Fibroblast of skin of left biceps (primary cell): ENCODE measurements at places on chromosomes 7 and 10.

GRCh38 chr10:66917104-66917503 is 8.7 kb upstream of the LRRTM3 start:
- no peak for DNase-seq

DNA sequence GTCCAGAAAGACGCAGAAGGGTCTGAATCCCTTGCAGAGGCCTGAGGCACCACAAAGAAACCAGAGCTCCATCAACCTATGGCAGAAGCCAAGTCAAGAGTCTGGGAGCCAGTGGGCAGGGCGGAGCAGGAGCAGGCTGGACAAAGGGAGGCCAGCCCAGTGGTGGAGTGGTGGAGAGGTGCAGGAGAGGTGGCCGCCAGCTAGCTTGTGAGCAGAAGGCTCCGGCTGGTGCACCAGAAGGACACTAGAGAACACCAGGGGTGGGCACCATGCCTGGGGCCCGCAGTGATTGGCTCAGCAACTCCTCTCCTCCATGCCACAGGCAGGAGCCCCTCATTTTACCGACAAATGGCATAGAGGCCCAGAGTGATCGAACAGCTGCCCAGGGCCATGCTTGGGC is 186.6 kb downstream of the GRID1 start:
- no peak for DNase-seq

GRCh38 chr10:49688920-49689319 is 9.5 kb downstream of the C10orf53 start:
- no peak for DNase-seq

- DNase-seq, result no peak
Measured at GRCh38 chr10:101029520-101030295, 1.2 kb downstream of the PDZD7 start.

DNA sequence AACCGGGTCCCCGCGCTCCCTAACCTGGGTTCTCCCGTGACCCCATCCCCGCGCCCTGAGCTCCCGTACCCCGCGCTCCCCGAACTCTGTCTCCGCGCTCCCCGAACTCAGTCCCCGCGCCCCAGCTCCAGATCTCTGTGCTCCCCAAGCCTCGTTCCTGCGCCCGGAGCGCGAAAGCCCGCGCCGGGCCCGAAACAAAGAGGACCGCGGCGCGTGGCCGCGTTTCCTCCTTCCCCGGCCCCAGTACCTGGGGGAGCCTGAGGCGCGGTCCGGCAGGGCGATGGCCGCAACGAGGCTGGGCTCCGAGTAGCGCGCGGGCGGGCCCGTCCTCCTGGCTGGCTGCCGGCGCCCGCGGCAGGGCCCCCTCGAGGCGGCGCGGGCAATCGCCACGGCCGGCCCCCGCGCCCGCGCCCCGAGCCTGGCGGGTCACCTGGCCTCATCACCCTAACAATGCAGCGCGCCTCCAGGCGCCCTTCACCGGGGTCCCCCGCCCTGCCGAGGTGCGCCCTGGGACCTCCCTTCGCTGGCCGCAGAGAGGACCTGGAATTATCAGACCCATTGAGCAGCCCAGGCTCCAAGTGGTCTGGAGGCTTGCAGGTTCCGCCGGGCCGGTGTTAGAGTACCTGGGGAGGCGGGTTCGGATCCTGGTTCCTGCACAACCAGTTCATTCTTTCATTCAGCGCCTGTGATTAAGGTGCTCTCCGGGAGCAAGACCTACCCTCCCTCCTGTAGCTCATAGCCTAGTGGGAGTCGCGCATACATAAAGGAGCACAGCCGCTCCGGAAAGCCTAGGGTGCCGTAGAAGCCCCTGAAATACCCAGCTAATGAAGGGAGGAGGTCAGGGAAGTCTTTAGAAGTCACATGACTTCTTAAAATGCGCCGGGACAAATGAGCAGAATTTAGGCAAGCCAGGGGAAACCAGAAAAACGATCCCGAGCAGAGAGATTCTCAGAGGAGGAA is at the start of gene TNS3:
TSS of gene TNS3 (minus strand) at position 308 of the 960 bp plus-strand sequence. CDS start 142,475 bp downstream, outside the sequence.
- no peak for DNase-seq

DNA sequence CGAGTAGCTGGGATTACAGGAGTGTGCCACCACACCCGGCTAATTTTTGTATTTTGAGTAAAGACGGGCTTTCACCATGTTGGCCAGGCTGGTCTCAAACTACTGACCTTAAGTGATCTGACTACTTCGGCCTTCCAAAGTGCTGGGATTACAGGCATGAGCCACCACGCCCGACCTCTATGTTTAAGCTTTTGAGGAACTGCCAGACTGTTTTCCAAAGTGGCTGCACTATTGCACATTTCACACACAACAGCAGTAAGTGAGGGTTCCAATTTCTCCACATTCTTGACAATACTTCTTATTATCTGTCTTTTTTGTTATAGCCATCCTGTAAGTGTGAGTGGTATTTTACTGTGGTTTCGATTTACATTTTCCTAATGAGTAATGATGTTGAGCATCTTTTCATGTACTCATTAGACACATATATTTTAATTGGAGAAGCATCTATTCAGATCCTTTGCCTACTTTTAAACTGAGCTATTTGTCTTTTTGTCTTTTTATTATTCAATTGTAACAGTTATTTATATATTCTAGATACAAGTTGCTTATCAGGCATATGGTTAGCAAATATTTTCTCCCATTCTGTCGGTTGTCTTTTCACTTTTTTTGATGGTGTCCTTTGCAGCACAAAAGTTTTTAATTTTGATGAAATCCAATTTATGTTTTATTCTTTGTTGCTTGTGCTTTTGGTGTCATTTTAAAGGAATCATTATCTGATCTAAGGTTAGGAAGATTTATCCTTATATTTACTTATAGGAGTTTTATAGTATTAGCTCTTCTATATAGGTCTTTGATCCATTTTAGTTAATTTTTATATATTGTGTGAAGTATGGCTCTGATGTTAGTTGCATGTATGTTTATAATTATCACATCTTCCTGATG is 12.8 kb upstream of the IRF5 start:
- no peak for DNase-seq
